ENCODE measurements at places on chromosomes 12 and 14.
A peak's percentile ranks its signal among the peaks of the same experiment; 100 is the strongest.

GRCh38 chr14:69499436-69499835 is 14.9 kb downstream of the PLEKHD1 start:
- DNase-seq = no peak

DNA sequence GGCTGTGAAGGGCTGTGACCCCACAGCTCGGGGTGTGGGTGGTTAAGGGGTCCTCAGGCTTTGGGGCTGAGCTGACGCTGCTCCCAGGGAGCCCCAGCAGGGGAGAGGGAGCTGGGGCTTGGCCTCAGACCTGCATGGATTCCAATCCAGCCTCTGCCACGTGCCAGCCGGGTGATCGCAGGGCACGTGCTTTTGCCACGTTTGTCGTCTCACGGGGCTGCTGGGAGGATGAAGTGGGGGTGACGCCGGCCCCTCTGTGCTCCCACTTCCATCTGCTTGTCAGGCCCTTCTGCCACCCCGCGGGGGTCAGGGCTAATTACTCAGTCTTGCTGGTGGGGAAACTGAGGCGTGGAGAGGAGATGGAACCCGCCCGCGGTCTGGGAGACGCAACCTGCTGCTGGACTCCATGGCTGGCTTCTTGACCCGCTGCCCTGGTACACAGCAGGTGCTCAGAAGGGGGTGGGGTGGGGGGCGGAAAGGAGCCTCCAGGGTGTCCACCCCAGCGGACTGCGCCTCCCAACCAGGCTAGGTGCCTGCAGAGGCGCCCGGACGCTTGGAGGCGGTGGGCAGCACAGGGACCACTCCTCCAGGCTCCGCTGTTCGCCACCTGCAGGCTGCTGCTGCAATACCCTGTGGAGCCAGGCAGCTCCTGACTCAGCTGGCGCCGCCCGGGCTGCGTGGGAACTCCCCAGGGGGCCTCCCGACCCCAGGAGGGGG is 36.4 kb upstream of the PRIMA1 start:
- DNase-seq = no peak

DNA sequence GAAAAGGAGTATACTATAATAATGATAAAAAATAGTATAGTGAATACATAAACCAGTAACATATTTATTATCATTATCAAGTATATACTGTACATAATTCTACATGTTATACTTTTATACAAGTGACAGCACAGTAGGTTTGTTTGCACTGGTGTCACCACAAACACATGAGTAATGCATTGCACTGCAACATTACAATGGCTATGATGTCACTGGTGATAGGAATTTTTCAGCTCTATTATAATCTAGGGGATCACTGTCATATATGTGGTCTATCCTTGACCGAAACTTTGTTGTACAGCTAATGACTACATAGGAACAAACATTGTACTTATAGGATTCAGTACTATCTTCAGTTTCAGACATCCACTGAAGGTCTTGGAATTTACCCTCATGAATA is 165.8 kb upstream of the SYT1 start:
- DNase-seq = peak; percentile 51

- DNase-seq = no peak
Measured at GRCh38 chr14:100088226-100088625, 23.0 kb downstream of the EVL start.

DNA sequence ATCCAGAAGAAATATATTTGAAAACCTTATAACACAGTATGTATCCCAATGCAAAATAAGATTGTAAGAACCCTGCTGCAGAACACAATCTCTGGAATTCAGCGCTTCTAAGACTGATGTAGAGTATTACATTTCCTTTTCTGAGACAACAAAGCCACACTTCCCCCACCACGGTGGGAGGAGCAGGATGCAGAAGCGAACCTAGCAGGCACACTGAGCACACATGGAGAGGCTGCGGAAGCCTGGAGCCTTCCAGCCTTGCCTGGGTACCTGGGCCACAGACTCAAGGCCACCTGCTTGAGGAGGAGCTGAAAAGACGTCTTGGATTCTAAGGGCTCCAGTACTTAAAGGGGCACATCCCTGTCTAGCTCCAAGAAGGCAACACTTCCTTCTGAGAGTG is 46.4 kb downstream of the TCHP start:
- no peak for DNase-seq

DNA sequence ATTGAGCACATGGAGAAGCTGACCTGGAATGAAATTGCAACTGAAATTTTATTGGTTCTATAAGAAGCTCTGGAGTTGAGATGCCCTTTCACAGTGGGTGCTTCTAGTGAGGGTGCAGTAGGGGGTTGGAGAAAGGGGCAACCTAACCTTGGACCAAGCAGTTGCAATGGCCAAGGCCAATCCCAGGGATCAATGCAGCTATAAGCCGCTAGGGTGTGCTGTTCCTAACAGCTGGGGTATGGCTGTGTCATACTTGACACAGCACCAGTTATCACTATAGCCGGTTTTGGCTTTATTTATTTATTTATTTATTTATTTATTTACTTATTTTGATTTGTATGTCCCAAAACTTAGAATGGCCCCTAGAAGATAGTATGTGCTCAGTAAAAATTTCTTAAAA is 505.9 kb downstream of the FLRT2 start:
- no peak for DNase-seq

DNA sequence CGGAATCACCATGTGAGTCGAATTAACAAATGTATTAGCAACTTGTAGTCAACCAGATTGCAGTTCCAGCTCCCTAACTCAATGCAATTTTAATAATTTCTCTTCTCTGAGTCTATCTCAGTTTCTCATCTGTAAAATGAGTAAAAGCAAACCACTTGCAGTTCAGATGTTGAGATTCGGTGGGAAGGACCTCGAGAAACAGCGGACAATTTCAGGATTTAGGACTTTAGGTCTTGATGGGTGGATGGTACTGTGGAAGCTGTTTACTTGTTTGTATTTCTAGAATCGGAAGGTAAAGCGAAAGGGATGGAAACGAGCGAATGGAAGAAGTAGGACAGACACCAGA is 510 bp upstream of the TTC8 start:
- no peak for DNase-seq

- peak; percentile 43 for DNase-seq
Measured at GRCh38 chr14:57871459-57872080, 5.7 kb upstream of the SLC35F4 start.

DNA sequence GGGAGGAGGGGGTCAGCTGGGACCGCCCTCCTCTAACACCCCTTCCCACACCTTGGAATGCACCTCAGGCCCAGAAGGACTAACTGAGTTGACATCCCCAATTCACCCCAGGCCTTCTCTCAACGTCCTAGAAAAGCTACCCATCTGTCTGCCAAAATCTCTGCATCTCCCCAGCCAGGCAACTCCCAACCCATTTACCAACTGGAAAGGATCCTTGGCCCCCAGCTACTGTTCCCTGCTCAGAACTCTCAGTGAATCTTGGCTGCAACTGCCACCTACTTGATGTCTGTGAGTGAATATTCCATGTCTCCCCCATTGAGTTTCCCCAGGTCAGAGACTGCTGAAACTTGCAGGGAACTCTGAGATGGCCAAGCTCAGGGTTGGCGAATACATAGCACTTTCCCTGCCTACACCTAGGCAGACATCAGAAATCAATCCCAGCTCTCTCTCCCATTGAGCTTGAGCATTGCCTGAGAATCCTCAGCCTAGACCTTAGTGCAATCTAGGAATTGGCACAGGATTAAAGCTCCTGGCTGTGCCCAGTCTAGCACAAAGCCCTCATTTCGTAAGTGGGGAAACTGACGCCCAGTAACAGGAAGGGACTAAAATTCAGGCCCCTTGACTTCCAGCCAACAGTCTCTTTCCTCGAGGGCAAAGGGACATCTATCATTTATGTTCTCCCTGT is 71.9 kb upstream of the NCOR2 start:
- DNase-seq = no peak

DNA sequence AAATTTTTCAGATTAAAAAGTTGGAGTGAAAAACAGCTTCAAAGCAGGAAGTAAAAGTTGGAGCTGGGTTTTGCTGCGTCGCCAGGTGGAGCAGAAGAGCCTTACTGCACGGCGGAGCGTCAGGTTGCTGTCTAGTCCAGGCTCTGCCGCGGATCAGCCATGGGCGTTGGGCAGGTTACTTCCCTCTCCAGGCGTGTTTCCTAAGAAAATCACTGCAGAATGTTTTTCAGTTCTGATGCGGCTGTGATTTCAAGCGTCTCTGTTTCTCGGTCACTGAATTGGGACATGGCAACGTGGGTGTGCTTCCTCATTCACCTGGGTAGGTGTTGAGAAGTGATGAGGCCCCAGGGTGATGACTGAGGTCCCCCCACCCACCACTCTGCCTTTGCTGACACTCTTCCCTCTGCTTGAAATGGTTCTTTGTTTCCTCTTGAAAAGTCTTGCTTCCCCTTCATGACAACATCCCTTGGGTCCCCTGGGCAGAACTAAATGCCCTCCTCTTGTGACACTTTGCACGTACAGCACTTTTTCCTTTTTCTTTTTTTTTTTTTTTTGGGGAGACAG is 7.6 kb downstream of the EVL start:
- no peak for DNase-seq

DNA sequence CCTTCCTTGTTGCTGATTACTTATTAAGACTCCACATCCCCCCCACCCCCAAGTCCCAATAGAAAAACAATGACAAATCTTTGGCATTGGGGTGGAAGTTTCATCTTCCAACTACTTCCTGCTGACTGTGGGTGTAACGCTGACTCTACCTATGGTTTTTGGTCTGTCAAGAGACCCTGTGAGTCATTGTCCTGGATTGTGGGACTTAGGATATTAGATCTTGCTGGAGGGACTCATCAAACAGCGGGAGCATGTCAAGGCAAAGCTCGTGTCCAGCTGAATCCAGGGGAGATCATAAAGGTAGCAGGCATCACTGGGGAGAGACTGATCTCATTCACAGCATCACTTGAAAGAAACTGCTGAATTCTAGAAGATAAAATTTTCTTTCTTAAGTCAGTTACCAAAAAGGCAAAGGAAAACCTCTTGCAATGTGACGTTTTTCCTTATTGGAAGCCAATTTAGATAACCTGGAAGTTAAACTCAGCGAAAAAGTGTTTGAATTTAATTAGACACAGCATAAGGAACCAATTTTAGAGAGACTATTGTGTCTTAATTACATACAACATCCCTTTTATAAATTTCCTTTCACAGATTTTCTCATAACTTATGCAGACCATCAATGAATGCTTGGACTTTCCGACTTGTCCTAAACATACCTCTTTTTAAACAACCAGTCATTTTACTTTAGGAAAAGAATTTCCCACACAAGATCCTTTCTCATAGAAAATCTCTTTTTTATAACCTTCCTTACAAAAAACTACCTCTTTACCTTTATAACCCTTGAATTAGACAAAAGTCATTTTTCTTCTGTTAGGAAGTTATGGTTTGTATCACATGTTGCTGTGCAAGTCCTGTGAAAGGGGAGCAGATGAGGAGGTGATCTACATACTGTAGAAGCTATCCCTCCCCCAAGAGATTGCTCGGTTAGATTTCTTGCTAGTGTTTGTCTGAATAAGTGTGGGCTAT is 94.6 kb upstream of the SCAF11 start:
- DNase-seq = no peak

DNA sequence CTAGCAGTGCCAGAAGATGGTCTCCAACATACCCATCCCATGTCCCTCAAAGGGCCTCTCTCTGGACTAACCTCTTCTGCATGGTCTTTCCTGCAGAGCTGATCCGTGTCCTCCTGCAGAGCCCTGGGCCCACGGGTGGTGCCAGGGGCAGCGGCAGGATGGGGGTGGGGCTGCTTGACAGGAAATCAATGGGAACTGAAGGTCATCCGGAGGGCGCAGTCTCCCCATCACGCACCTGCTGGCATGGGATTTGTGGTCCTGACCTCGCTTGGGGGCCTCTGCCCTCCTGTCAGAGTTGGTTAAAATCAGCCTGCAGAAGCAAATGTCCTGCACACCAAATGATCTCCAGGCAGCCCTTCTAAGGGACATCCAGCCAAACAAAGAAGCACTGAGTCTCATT is 110.2 kb downstream of the DPF3 start:
- no peak for DNase-seq

GRCh38 chr14:31884776-31885379 is 192.2 kb upstream of the ARHGAP5 start:
- no peak for DNase-seq

GRCh38 chr12:50764286-50765094 is 589 bp downstream of the ATF1 start:
- DNase-seq = no peak

DNA sequence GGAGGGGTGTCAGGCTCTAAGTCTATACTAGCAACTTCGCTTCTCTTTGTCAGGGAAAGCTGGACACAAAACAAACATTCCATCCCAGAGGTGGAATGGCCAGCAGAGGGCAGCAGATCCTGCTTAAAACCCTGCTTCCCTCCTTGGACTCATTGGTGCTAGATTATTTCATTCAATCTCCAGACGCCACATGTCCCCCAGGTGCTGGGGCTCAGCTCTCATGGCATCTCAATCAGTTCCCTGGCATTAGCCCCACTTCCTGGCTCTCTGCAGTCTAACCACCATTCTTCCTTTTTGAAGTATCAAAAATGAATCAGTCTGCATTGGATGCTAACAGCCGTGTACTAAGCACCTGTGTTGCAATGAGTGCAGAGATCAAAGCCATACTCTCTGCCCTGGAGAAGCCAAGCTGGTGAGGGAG is 8.1 kb upstream of the PPP1R1A start:
- DNase-seq = peak; percentile 46

GRCh38 chr14:30656190-30656632 is 34.1 kb downstream of the SCFD1 start:
- peak; percentile 15 for DNase-seq

GRCh38 chr12:56230432-56231183 is 757 bp downstream of the SLC39A5 start:
- no peak for DNase-seq

DNA sequence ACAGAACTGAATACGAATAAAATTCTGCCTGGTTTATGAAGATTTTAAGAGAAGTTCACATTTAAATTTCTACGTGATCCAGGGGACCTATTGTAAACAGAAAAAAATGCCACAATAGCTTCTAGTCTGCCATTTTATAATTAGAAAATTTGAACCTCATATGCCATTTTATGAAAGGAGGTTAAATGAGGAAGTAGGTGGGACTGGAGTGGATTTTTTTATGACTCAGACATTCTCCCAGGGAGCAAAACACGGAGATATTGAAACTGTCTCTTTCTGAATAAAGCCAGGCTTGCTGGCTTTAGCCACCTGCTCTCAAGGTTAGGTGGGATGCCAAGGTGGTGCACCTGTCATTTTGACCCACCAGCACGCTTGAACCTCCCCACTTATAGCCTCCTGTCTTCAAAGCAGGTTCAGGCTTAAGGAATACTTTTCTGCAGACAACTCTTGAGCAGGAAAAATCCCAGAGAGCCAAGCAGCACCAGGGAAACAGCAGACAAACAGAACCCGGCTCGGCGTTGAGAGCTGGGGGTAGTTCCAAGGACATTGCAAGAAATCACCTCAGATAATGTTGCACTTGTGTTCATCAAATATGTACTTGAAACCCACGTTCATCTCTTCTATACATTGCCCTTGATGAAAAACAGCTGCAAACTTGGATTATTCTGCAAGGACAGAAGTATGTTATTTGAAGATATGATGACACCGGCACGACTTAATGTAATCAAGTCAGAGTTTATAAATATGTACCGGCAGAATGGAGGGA is 203.7 kb downstream of the PPM1H start:
- DNase-seq = no peak

GRCh38 chr14:93039649-93040315 is 75.9 kb downstream of the ITPK1 start:
- no peak for DNase-seq

- no peak for DNase-seq
Measured at GRCh38 chr14:71556730-71557129, 375.5 kb upstream of the RGS6 start.

- DNase-seq = no peak
Measured at GRCh38 chr12:15278816-15279658, 43.3 kb upstream of the PTPRO start.

- no peak for DNase-seq
Measured at GRCh38 chr12:114166362-114166761, 200.2 kb upstream of the RBM19 start.
